NCI-H748 treated with DMSO at 0.1 percent for 48 hours (cell line): ENCODE measurements at places on chromosomes 16 and 17.

- DNase-seq = no peak
Observed at GRCh38 chr16:8358937-8359336, 231.4 kb downstream of the TMEM114 start.

GRCh38 chr16:79662669-79663313 is 62.3 kb upstream of the MAF start:
- no peak for DNase-seq

GRCh38 chr17:79616801-79617200 is 6.0 kb upstream of the RBFOX3 start:
- DNase-seq = no peak

DNA sequence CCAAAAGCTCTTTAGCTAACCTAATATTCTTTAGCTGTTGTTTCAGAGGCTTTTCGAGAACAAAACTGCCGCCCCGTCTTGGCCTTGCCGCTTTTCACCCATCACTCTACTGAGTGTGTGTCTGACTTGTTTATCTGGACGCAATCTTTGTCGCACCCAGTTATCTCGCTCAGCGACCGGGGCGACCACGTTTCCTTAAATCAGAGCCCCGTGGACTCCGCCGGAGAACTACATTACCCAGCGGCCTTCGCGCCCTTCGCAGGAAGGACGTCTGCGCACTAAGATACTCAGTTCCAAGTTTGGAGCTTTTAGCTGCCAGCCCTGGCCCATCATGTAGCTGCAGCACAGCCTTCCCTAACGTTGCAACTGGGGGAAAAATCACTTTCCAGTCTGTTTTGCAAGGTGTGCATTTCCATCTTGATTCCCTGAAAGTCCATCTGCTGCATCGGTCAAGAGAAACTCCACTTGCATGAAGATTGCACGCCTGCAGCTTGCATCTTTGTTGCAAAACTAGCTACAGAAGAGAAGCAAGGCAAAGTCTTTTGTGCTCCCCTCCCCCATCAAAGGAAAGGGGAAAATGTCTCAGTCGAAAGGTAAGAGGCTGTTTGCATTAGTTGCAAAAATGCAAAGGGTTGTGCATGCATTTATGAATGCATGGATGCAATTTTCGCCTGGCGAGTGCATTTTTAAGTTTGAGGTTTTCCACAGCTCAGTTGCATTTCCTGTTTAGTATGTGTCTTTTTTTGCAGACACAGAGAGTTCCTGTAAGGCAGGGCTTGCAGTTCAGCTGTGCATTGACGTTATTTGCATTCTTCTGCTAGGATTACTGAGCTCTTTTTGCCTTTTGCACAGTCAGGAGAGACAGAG is at the start of gene MAP2K6:
MAP2K6 (plus strand) TSS at position 290 of the 867 bp plus-strand sequence; CDS start at position 578, 288 bp downstream.
- DNase-seq = peak; percentile 41
